ENCODE measurements at places on chromosomes 3 and 15.

GRCh38 chr3:146638718-146639117 is 33.6 kb upstream of the PLSCR5 start:
- peak; percentile 14 for DNase-seq

DNA sequence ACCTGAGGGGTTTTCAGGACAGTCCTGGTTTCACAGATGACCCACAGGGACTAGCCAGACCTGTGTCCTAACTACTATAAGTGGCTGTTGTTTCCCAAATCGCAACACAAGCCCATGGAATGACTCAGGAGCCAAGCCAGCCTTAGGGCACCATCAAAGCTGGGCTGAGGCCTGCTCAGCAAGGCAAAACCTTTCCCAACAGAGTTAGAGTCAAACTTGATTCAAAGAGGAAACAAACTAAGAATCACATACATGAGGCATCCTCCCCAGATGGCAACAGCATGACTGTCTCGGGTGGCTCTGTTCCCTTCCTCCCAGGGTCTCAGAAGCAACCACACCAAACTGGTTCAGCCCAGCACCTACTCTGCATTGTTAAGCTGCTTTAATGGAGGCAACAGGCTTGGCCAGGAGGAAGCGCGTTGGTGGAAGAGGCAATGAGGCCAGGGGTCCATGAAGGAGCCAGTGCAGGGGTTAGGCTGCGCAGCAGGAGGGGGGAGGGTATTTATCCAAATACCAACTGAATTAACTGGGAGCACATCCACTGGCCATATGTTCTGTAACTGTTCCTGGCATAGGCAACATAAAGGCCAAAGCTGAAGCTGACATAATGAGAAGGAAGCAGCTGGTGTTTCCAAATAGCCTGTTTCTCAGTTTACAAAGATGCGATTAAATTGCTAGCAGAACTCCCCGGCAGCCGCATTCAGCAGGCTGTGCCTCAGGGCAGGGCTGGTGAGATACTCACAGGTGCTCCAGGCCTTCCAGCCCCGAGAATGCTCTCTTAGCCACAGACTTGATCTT is 102.4 kb downstream of the LRIG1 start:
- peak; percentile 41 for DNase-seq

GRCh38 chr3:172685331-172686214 is 25.3 kb downstream of the NCEH1 start:
- DNase-seq: no peak

DNA sequence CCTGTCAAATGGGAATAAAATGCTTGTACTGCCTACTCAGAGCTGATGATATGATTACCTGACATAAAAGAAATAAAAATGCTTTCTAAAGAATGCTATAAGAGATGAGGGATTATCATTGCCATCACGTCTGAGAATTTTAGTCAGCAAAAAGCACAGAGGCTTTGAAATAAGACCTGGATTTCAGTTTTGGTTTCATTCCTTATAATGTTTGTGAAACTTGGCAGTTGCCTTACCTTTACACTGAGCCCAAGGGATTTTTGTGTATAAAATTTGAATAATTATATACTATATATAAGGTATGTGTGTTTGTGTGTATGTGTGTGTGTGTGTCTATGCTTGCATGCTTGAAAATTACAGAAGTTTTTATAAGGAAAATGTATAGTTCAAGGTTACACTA is 634.8 kb upstream of the BCHE start:
- DNase-seq: no peak

DNA sequence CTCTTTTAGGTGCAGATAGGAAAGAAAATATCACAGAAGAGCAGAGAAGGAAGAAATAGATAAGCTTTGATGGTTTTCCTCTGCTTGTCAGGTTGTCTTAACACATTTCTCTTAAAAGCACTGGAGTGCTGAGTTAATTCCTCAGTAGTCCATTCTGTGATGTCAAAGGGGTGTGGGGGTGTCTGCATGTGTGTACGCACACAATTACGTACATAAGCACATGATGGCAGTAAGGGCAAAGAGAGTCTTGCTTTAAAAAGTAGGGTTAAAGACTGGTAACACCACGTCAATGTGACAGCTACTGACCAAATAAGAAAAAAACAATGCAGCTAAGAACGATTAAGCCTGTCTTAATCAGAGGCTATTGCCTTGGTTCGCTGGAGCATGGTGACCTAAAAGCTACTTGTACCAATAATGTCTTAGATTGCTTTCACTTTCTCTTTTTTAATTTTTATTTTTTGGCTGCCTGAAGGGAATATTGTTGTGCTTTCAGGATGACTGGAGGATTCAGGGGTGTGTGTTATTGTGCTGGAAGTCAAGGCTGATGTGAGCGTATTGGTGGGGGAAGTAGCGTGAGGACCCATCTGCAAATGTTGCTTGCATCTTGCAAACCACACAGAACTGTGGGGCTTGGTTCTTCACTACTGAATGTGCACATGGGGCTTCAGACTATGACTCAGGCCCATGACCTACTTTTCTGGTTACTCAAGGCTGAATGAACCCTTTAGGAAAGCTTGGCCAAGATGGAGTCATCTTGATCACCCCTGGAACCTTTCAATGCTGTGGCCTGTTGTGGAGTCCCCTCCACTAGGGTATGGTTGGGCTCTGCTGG is 417.8 kb upstream of the TPM1 start:
- DNase-seq: no peak

DNA sequence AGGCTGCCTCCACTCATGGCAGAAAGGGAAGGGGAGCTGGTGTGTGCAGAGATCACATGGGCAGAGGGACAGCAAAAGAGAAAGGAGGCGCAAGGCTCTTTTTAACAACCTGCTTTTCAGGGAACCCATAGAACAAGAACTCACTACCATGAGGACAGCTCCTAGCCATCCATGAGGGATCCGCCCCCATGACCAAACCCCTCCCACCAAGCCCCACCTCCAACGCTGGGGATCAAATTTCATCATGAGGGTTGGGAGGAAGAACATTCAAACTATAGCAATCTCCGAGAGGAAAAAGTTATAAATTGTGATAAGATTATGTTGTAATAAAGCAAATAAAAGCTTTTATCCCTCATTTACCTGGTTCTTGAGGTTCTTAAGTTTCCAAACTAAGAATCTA is 84.7 kb upstream of the LMCD1 start:
- DNase-seq: no peak

- peak; percentile 90 for DNase-seq
These were observed 3.6 kb downstream of the BCL6 start for GRCh38 chr3:187741403-187742350.

- no peak for DNase-seq
These were observed 260.5 kb upstream of the TLE3 start for GRCh38 chr15:70358011-70358819.

GRCh38 chr3:139105154-139105702 is 60.5 kb upstream of the PRR23C start:
- DNase-seq: no peak

DNA sequence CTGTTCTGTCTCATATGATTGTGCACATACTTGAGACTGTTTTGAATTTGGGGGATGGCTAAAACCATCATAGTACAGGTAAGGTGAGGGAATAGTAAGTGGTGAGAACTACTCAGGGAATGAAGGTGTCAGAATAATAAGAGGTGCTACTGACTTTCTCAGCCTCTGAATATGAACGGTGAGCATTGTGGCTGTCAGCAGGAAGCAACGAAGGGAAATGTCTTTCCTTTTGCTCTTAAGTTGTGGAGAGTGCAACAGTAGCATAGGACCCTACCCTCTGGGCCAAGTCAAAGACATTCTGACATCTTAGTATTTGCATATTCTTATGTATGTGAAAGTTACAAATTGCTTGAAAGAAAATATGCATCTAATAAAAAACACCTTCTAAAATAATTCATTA is 5.1 kb downstream of the CCR5 start:
- no peak for DNase-seq

DNA sequence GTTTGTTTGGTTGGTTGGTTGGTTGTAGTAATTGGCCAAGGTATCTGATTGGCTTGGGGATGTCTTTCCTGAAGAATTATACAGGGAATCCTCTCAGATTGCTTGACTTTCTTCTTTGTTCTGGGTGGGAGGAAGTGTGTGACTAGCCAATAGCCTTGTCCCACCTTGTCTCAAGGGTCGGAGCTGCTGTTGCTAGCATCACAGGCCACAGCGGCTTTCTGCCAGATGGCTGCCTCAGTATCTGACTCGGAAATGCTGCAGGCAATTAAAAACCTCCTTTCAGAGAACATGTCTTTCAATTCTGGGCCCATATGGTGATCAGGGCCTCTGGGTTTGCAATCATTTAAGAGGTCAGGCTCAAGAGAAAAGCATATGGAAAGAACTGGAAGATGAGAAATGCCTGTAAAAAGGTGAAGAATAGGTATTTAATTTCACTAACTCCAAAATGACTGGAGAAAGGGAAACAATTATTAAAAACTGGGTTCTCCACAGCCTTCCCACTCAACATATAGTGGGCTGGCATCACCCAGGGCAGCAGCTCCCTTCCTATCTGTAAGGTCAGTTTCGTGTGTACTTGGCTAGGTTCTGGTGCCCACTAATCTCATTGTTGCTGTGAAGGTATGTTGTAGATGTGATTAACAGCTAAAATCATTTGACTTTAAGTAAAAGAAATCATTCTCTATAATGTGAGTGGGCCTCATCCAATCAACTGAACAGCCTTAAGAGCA is 32.4 kb downstream of the TGFBR2 start:
- DNase-seq: no peak

- DNase-seq: no peak
These were observed 6.3 kb upstream of the UBE2Q2 start for GRCh38 chr15:75836959-75837334.

DNA sequence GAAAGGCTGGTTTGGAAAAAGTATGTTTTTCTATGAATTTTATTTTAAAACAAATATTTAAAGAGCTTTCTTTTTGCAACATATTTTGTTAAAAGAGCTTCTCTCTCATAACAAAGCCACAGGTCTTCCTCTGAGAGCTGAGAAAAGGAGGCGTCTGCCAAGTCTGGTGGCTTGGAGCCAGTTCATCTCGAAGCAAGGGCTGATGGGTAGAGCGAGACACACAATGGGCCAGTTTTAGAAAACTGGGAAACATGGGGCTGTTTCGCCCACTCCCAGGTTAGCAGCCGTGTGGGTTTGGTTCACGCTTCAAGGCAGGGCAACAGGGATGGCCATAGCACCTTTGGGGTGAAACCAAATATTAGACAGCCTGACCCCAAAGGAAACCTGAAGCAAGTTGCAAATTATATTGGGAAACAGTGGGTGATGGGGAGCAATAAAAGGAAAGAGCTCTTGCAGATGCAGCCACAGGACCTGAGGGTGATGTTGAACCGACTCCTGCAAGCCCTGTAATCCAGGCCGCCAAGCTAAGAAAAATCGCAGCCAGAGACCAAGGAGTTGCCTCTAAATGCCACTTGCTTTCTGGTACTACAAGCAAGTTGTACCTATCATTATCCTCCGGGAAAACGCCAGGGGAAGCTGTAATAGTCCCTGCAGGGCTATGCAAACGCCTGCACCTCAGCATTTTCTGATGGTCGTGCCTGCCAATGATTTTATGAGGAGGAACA is 88.4 kb upstream of the GALNT15 start:
- DNase-seq: no peak

DNA sequence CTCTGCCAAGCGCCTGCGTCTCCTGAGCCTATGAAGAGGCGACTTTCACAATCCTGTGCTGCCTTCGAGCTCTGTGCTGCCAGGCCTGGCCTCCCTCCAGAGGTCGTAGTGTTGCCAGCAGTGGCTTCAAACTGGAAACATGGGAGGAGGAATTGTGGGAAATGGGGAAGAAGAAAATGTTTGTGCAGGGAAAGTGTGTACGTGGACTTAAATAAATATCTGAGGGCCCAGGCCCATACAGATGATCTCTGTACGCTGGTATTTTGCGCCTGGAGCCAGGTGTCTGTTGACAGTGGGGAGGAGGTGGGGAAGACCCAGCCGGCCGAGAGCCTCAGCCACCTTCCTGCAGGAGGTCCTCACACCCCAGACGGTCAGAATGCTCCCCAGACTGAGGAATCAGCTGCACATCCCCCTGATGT is 44.6 kb downstream of the ZBTB38 start:
- DNase-seq: no peak

DNA sequence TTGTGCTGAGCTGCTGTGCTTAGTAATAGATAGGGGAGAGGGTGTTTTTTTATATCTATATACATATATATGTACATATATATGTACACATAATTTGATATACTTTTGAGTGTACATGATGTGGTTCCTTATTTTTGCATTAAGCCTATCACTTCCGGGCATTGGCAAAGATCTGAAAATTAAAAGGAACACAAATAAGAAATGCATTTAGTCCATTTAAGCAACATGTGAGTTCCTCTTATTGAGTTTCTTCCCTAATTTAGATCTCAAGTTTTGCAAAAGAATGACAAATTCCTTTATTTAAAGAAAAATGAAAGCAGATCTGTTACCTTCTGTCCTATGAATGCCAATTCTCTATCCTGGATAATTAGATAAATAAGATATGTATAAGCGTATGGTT is 435.1 kb downstream of the LPP start:
- DNase-seq: no peak

Measured in NCI-H1105 treated with DMSO at 0.1 percent for 48 hours (cell line).